ENCODE measurements at places on chromosomes 2 and 18.

- DNase-seq: no peak
Observed at GRCh38 chr2:38690499-38691420, 24.8 kb downstream of the GALM start.

DNA sequence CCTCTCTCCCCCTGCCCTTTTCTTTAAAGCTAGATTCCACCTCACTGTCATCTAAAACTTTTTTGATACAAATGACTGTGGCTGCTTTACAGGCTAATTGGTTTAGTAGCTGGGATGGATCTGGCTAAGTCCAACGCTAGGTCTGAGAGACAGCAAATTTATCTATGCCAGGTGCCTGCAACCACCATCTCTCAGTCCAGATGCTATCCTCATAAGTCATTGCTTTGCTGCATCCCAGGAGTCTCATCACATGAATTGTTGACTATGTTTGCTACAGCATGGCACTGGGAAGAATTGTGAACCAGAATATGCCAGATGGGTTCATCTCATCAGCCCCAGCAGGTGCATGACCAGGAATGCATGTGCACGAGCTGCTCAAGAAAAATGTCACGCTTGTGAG, 100.0 kb upstream of the PID1 start:
- DNase-seq: peak; percentile 19

DNA sequence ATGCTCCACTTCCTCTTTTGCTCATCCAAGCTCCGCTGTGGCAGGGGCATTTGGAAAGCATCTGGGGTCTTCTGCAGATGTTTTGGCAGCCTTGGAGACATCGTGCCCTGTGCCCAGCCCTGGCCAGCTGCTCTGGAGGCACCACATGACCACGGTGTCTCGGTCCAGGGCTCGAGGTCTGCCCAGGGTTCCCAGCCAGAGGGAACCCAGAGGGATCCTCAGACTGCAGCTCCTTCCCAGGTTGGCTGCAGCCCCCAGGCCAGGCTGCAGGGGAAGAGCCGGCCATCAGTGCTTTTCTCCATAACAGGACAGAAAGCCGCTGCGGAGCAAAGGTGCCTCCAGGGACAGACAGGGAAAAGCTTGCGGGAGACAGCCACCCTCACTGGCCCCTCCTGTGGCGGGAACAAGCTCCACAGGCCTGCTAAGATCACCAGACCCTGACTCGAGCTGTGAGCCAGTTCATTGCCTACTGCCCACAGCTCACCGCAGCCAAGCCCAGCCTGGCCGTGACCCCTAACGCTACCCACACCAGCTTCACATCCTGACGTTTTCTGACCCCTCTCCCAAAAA, 74.7 kb downstream of the SMAD7 start:
- no peak for DNase-seq

- DNase-seq: no peak
Observed at GRCh38 chr2:20198796-20199632, 25.9 kb downstream of the SDC1 start.

GRCh38 chr2:47088371-47089082, 66.6 kb downstream of the STPG4 start:
- no peak for DNase-seq

DNA sequence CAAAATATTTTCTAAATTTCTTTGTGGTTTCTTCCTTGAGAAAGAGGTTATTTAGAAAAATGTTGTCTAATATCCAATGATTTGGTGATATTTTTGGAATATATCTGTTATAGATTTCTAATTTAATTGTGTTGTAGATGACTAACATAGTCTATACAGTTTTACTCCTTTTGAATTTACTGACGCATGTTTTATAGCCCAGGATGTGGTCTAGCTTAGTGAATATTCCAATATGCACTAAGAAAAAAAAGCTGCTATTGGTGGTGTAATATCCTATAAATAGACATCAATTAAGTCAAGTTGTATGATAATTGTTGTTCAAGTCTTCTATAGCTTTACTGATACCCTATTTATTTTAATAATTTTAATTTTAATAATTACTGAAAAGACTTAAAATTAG, 240.6 kb upstream of the CYP26B1 start:
- no peak for DNase-seq

DNA sequence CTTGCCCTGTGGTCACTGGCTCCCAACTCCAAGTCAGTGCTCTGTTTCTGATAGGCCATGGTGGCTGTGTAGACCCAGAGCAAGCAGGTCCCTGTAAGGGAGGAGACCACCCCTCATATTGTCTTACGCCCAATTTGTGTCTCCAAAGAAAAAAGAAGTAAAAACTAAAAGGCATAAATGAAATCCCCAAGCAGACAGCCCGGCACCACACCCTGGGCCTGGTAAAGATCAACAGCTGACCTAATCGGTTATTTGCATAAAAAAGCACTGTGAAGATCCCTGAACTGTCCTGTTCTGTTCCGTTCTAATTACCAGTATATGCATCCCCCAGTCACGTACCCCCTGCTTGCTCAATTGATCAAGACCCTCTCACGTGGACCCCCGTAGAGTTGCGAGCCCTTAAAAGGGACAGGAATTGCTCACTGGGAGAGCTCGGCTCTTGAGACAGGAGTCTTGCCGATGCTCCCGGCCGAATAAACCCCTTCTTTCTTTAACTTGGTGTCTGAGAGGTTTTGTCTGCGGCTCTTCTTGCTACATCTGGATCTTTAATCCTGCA, 364.1 kb upstream of the HS6ST1 start:
- DNase-seq: no peak

GRCh38 chr2:2573658-2574293, 242.7 kb upstream of the MYT1L start:
- DNase-seq: no peak

GRCh38 chr18:63166142-63166541, 153.4 kb downstream of the BCL2 start:
- no peak for DNase-seq

GRCh38 chr2:102245266-102246151, 58.7 kb downstream of the IL1RL2 start:
- no peak for DNase-seq

- peak; percentile 26 for DNase-seq
Observed at GRCh38 chr2:198337368-198337767, 533.0 kb downstream of the PLCL1 start.

- DNase-seq: no peak
Observed at GRCh38 chr18:3401669-3402620, 48.0 kb upstream of the TGIF1 start.

DNA sequence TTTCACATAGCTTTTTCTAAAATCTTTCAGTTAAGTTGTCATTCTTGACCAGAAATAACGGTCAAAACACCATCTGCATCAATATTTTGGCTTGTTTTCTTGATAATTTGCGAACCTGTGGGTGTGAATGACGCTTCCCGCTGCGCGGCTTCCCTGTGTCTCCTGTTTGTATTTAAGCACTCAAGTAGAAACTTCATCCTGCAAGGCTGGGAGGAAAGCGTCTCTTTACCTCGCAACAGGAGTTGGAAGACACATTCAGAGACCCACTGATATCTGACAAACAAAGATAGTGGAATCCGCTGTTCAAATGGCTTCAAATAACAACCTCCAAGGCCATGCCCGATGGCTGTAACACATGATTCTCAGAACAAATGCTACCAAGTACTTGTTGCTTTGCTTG, 704.9 kb downstream of the DCDC2C start:
- no peak for DNase-seq

GRCh38 chr18:24657444-24657842, 197.0 kb downstream of the HRH4 start:
- peak; percentile 70 for DNase-seq

- no peak for DNase-seq
Observed at GRCh38 chr2:10981941-10982431, 70.3 kb downstream of the KCNF1 start.

DNA sequence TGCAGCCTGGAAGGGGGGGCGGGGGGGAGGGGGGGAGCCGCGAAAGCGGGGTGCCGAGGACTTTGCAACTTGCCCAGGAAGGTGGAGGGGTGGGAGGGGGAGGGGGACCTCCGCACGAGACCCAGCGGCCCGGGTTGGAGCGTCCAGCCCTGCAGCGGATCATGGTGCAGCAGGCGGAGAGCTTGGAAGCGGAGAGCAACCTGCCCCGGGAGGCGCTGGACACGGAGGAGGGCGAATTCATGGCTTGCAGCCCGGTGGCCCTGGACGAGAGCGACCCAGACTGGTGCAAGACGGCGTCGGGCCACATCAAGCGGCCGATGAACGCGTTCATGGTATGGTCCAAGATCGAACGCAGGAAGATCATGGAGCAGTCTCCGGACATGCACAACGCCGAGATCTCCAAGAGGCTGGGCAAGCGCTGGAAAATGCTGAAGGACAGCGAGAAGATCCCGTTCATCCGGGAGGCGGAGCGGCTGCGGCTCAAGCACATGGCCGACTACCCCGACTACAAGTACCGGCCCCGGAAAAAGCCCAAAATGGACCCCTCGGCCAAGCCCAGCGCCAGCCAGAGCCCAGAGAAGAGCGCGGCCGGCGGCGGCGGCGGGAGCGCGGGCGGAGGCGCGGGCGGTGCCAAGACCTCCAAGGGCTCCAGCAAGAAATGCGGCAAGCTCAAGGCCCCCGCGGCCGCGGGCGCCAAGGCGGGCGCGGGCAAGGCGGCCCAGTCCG, 540 bp downstream of the SOX11 start:
- DNase-seq: peak; percentile 14

All from NCI-H524 (cell line).